ENCODE measurements at places on chromosomes 12 and 14. TPM values are rescaled to one million over a fixed set of nuclear protein-coding genes. Genes with fewer than 3 reads are reported as not detected.

C1R gene
- 493 TPM for total RNA-seq

CPNE6 gene
- total RNA-seq: 3.3 TPM

RNFT2 gene
- total RNA-seq: 4.3 TPM

DNA sequence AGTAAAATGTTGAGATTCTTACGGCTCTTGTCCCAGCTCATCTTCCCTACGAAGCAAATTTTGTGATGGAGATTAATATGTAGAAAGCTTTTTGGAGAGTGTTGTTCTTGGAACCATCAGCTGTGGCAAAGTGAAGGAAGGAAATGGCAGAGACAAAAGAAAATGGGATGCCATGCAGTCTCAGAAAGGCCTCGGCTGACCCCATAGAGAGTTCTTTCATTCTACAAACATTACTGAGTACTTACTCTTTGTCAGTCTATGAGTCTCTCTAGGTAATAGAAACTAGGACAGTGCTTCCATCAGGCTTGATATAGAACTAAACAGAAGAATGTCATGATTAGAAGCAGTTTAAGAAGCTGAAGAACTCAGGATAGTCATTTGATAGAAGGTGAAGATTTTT is 134.1 kb downstream of the PLEKHA5 start:
- no peak for DNase-seq
- H3K4me3 ChIP-seq: no peak overlapping the region
- peaks cover 5% of the 10 kb centered on the region for H3K36me3 ChIP-seq
- no peak overlapping the region for H3K27ac ChIP-seq
- H3K4me1 ChIP-seq: no peaks in the 10 kb centered on the region

DNA sequence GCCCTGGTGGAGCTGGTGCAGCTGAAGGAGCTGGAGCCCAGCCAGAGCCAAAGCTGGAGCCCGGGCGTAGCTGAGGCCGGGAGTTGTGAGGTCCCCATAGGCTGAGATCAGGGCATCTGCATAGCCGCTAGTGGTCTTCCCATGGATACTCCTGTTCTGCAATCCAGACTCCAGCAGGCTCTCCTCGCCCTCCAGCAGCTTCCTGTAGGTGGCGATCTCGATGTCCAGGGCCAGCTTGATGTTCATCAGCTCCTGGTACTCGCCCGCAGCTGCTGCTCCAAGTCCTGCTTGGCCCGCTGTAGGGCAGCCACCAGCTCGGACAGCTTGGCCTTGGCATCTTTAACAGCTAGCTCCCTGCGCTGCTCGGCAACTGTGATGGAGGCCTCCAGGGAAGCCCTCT is 966.1 kb downstream of the FSCB start:
- no peaks in the 10 kb centered on the region for H3K27me3 ChIP-seq
- H3K36me3 ChIP-seq: no peaks in the 10 kb centered on the region
- H3K27ac ChIP-seq: no peak overlapping the region

DNA sequence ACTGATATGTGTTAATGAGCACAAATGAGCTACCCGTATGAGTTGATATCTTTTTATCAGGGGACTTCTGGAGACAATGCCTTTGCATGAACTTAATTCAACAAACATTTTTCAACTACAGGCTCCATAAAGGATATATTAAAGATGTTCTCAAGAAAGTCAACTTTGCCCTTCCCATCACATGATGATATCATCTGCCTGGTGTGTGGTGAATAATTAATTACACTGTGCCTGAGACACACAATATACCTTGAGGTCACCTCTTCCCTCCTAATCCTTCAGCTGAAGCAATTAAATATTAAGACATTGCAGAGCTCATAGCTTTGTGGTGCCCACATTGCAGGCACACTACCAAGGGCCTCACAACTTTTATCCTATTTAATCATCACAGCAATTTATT is 22.3 kb upstream of the NTF3 start:
- H3K27ac ChIP-seq: no peak overlapping the region
- no peaks in the 10 kb centered on the region for H3K4me1 ChIP-seq
- H3K4me3 ChIP-seq: no peak overlapping the region
- DNase-seq: no peak

- no peaks in the 10 kb centered on the region for H3K27me3 ChIP-seq
- DNase-seq: no peak
- no peaks in the 10 kb centered on the region for H3K36me3 ChIP-seq
- H3K27ac ChIP-seq: no peak overlapping the region
Observed at GRCh38 chr12:84913129-84913515, 523 bp upstream of the SLC6A15 start.

DNA sequence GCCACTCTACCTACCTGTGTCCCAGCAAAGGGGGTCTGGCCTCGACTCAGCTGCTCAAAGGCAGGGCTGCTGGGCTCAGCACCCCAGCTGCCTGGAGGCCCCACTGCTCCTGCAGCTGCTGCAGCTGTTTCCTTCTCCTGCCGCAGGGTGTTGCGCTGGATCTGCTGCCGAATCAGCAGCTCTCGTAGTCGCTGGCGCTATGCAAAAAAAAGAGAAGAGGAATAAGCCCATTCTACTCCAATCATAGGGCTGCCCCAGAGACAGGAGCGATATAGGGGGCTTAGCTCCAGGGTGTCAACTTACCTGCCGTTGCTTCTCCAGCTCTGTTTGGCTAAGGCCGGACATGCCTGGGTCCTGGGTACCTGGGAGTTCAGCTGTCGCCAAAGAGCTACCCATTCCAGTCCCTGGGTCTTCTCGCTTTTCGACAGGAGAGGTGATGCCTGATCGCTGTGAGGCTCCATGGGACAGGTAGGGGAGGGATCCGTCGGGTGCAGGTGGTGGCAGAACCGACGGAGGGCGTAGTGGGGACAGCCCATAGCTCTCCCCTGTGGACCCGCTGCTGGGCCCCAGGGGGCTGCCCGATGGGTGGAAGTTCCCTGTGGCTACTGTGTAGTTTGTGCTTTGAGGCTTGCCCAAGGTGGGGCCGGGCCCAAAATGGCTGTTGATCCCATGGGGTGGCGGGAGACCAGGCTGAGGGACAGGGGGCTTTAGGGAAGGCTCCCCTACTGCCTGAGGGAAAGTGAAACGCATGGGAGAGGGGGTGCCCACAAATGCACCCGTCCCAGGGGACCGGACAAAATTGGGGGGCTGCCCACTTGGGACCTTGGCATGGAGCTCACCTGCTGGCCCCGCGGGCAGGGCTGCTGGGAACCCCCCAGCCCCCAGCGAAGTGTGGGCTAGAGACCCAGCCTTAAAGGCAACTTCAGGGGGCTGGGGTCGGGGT is 20.9 kb downstream of the KMT2D start:
- H3K36me3 ChIP-seq: peaks cover 78% of the 10 kb centered on the region
- H3K27me3 ChIP-seq: no peaks in the 10 kb centered on the region
- DNase-seq: no peak
- no peak overlapping the region for H3K4me3 ChIP-seq

GRCh38 chr14:93045211-93045674 is 70.5 kb downstream of the ITPK1 start:
- peak overlapping the region; percentile 4 for H3K27ac ChIP-seq
- H3K4me3 ChIP-seq: no peak overlapping the region
- no peak for DNase-seq
- H3K36me3 ChIP-seq: no peaks in the 10 kb centered on the region

- no peak overlapping the region for H3K27ac ChIP-seq
- H3K4me1 ChIP-seq: no peaks in the 10 kb centered on the region
- H3K4me3 ChIP-seq: no peak overlapping the region
- no peaks in the 10 kb centered on the region for H3K36me3 ChIP-seq
Observed at GRCh38 chr14:103758059-103758776, 42.6 kb downstream of the ZFYVE21 start.

DNA sequence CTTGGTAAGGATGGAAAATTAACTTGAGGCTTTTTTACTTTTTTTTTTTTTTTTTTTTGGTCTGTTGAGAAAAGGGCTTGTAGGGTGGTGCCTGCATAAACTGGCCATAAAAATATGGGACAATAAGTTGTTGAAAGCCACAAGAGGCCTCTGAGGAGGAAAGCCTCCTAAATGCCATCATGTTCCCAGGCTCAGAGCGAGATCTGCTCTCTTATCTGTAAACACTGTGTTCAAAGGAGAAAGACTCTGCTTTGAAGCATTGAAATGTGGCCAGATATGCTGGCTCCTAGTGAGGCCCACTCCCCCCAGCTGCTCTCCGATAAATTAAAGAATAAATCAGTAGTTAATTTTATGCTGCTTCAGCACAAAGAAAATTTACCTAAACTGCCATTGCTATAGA is 504.9 kb downstream of the DIO2 start:
- no peaks in the 10 kb centered on the region for H3K4me1 ChIP-seq
- no peaks in the 10 kb centered on the region for H3K36me3 ChIP-seq

DNA sequence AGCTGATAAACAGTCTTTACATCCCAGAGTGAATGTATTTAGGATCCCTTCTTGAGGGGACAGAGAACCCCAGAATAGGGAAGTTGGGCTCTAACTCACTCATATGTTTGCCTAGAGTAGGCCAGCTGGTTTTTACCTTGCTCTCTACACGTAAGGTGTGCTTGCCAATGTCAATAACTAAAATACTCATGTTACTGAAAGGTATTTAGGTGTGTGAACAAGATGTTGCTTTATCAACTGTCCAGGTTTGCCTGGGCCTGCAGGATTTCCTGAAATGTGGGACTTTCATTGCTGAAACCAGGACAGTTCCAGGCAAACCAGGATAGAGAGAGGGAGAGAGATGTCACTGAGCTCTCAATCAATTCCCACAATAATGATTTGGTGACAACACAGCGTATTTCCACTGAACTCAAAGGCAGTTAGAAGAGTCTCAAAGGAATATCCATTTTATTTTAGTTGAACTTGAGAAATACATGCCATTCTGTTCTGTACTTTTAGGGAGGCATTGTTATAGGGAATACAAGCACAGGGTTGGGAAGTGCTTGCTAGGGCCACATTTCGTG is 171.7 kb downstream of the NRXN3 start:
- no peak overlapping the region for H3K27ac ChIP-seq
- H3K4me3 ChIP-seq: no peak overlapping the region
- no peak for DNase-seq
- H3K27me3 ChIP-seq: no peaks in the 10 kb centered on the region

GRCh38 chr14:69387311-69387710 is 10.8 kb downstream of the ERH start:
- H3K27me3 ChIP-seq: no peaks in the 10 kb centered on the region
- H3K4me3 ChIP-seq: no peak overlapping the region
- peaks cover 11% of the 10 kb centered on the region for H3K36me3 ChIP-seq
- DNase-seq: no peak
